Left lung (tissue), 14 donors: ENCODE measurements at places on chromosomes 1 and 21.

- H3K4me3 ChIP-seq, result no peak overlapping the region
- no peaks in the 10 kb centered on the region for H3K27me3 ChIP-seq
- H3K36me3 ChIP-seq, result peaks cover 9% of the 10 kb centered on the region
- no peak overlapping the region for H3K27ac ChIP-seq
- peaks cover 38% of the 10 kb centered on the region for H3K4me1 ChIP-seq
These were observed 13.2 kb downstream of the MGST3 start for GRCh38 chr1:165644064-165644735.

- H3K27ac ChIP-seq, result no peak overlapping the region
- DNase-seq, result no peak
These were observed 84.9 kb downstream of the PIGK start for GRCh38 chr1:77134359-77134758.

DNA sequence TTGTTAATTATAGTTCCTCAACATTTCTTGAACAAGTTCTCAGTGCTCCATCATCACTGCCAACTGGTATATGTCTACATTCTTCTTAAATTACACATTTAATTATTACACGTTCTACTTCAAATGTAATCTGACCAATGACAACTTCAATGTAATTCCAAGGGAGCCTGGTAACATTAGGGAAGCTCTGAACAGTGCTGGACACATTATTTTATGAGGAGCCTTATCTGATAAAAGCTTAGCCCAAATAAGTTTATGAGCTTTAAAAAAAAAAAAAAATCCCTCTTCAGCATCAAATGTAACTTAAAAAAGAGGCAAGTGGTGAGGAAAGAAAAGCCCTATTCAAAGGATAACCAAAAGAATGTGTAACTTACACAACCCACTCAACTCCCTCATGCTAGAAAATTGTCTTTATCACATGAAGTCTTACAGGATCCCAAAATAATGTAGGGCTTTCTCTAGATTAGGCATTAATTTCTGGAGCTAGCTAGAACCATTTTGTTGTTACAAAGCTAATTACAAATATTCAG lies 35.2 kb upstream of the ABCA4 start:
- H3K4me3 ChIP-seq, result no peak overlapping the region
- no peaks in the 10 kb centered on the region for H3K4me1 ChIP-seq
- no peaks in the 10 kb centered on the region for H3K27me3 ChIP-seq
- no peak for DNase-seq
- H3K36me3 ChIP-seq, result no peaks in the 10 kb centered on the region

DNA sequence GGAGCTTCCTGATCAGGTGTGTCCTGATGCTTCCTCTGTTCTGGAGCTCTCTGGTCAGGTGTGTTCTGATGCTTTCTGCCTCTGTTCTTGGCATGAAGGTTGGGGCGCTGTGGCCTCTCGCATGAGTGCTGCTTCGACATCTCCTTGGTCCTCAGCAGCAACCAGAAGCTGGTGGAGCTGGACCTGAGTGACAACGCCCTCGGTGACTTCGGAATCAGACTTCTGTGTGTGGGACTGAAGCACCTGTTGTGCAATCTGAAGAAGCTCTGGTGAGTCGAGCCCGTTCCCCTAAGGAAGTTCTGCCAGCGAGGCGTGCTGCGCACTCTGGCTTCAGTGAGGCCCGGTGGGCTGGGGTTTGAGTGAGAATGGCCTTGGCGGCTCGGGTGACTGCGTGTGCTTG lies 18.0 kb downstream of the NLRP3 start:
- DNase-seq, result no peak
- H3K4me3 ChIP-seq, result no peak overlapping the region
- no peak overlapping the region for H3K27ac ChIP-seq
